ENCODE measurements at places on chromosomes 16 and 17.

- DNase-seq: no peak
Observed at GRCh38 chr17:36509272-36509985, 22.9 kb downstream of the ZNHIT3 start.

- DNase-seq: peak; percentile 48
Observed at GRCh38 chr16:23081675-23082119, 67.6 kb downstream of the USP31 start.

- no peak for DNase-seq
Observed at GRCh38 chr16:13453325-13453724, 466.6 kb upstream of the ERCC4 start.

GRCh38 chr17:40617678-40618240 lies 29.9 kb downstream of the SMARCE1 start:
- DNase-seq: no peak

- no peak for DNase-seq
Observed at GRCh38 chr17:7497636-7498035, 13.5 kb downstream of the POLR2A start.

Data from kidney capillary endothelial cell (primary cell).